CD8-positive, alpha-beta memory T cell (primary cell): ENCODE measurements at places on chromosomes 2 and 18. TPM values are rescaled to one million over a fixed set of nuclear protein-coding genes. Genes with fewer than 3 reads are reported as not detected.

DNA sequence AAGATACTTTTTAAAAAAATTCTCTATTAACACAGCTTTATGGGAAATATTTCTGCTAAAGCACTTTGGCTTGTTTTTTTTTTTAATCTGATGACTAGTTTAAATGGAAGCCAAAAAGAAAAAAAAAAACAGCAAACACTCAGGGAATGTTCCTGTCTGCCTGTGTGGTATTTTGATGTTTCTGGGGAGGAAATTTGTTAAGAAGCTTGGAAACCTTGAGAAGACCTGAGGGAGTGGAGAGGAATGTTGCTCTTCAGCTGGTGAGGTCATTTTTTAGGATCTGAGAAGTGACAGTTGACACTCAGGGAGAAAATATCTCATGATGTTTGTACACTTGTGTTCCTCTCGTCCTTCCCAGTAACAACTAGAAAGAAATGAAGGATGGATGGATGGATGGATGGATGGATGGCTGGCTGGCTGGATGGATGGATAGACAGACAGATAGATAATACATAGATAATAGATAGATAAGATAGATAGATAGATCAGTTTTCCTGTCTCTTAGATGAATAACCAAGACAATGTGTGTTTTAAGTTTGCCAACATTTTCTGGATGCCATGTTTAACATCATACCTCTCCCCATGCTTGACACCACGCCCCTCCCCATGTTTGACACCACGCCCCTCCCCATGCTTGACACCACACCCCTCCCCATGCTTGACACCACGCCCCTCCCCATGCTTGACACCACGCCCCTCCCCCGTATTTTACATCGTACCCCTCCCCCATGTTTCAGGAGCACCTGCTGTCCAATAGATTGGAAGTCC is 84.8 kb downstream of the CTIF start:
- no peak for DNase-seq
- H3K36me3 ChIP-seq = no peaks in the 10 kb centered on the region
- no peak overlapping the region for H3K27ac ChIP-seq
- no peaks in the 10 kb centered on the region for H3K4me1 ChIP-seq

DNA sequence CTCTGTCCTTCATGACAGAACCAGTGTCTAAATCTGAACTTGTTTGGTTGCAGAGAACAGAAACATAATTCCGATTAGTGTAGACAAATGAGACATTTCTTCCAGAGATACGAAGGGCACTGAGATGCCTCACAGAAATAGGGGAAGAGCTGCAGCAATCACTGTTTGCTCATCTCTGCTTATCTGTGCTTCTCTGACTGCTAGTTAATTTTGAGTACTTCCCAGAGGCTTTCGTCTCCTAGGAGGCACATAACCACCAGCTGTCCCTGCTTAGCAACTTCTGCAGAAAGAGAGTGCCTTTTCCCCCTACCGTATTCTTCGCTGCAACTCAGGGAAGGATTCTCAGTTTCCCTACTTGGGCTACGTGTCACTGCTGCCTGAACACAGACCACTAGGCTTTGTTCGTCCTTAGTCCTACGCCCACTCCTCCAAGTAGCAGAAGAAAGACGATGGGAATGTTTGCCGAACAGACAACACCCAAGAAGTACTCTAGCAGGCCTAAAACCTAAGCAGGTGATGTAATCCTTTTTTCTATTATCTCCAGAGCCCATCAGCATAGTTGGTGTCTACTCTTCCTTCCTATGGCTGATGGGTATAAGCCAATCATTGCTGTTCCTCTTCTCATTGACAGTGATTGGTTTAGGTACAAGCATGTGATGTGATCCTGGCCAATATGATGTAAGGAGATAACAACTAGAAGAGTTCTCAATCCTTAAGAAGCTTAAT is 63.6 kb downstream of the TNP1 start:
- DNase-seq = no peak
- no peaks in the 10 kb centered on the region for H3K36me3 ChIP-seq
- no peak overlapping the region for H3K4me3 ChIP-seq
- H3K27ac ChIP-seq = no peak overlapping the region
- H3K4me1 ChIP-seq = no peaks in the 10 kb centered on the region

DNA sequence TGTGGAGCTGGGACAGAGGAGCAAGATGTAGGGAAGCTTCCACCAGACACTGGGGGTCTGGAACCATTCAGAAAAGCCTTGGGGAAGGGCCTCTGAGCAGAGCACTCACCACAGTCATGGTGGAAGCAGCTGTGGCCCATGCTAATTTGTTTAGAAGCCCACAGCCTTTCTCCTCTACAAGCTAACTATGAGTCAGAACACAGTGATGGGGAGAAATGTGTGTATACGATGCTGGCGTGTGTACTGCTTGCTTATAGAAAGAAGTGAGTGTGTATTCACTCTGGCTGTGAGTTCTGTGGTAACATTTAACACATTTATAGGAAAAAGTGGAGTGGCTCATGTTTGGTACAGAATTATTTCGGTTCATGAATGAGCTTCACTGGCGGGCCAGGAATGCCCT is 157.0 kb upstream of the ACAA2 start:
- no peak overlapping the region for H3K4me3 ChIP-seq
- H3K36me3 ChIP-seq = no peaks in the 10 kb centered on the region
- H3K4me1 ChIP-seq = no peaks in the 10 kb centered on the region

The SKA1 gene
- 28.7 TPM for total RNA-seq

- H3K27ac ChIP-seq = no peak overlapping the region
- peaks cover 3% of the 10 kb centered on the region for H3K27me3 ChIP-seq
- H3K4me3 ChIP-seq = no peak overlapping the region
- no peak for DNase-seq
- no peaks in the 10 kb centered on the region for H3K36me3 ChIP-seq
Measured at GRCh38 chr2:119255760-119256581, 32.3 kb downstream of the STEAP3 start.

The WDR33 gene
- total RNA-seq = 84.8 TPM

GRCh38 chr18:59927246-59927825 is 27.5 kb downstream of the PMAIP1 start:
- no peak overlapping the region for H3K27ac ChIP-seq
- no peak for DNase-seq
- H3K27me3 ChIP-seq = no peaks in the 10 kb centered on the region
- H3K4me3 ChIP-seq = no peak overlapping the region

DNA sequence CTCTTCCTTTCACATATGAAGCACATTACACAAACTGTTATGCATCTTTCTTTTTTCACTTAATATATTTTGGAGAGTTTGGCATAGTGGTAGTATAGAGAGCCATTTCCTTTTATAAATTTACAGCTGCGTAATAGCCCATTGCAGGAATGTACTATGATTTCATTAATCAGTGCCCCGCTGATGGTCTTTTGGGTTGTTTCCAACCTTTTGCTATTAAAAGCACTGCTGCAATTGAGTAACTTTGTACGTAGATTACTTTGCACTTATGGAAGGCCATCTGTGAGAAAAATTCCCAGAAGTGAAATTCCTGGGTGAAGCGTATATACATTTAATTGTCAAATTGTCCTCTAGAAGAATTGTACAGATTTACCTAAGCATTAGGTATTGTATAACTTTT is 565.3 kb upstream of the ZNF804A start:
- H3K4me1 ChIP-seq = no peaks in the 10 kb centered on the region
- no peak overlapping the region for H3K4me3 ChIP-seq
- no peak for DNase-seq
- H3K27me3 ChIP-seq = no peaks in the 10 kb centered on the region
- H3K36me3 ChIP-seq = no peaks in the 10 kb centered on the region
- no peak overlapping the region for H3K27ac ChIP-seq
